ENCODE measurements at places on chromosomes 5 and 9. TPM values are rescaled to one million over a fixed set of nuclear protein-coding genes. Genes with fewer than 3 reads are reported as not detected.

GRCh38 chr9:115604831-115605483, 487.0 kb upstream of the TNC start:
- peak; percentile 94 for DNase-seq

DNA sequence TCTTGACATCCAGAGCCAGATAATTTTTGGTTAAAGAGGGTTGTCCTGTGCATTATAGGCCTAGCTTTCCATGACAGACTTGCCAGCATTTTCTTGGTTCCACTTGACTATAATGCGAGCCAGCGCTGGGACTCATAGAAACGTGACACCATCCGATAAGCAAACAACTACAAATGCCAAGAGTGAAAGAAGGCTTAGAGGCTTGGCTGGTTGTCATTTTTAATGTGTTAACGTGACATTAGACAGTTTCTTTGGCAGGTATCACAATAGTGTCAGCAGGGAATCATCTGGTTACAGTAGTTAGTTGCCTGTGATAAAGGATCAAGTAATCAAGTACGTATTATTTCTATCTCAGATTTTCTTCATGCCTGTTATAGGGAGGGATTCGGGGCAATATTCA, 20.0 kb upstream of the LIFR start:
- DNase-seq = no peak

DNA sequence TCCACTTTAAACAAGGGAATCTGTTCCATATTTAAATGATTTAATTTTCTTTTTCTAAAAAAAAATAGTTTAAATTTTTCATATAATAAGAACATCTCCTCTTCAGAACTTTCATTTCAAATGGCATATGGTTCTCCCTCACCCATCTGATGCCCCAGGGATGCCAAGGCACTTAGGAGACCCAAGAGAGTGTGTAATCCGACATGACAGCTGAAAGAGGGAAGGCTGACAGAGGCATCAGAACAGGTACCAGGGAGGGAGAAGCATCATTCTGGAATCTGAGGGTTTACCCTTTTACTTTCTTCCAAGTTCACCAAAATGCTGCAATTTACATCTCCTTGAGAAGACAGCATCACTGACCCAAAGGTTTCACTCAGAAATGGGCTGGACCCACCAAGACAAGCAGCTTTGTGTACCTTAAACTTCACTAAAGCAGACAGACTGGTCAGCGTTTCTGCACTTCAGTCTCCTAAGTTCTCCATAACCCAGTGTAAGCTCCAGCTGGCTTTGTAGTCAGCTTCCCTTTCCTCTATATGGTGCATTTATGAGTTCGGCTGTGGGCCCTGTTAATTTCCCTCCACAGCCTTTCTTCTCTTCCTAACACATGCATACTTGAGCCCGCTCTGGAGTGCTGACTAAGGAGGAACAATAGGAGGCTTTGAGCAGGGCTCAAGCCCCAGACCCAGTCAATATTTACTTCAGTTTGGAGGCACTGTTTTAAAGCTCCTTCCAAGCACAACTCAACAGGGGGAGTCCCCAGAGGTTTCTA, 17.7 kb downstream of the EFNA5 start:
- peak; percentile 23 for DNase-seq

GRCh38 chr9:107489687-107490605, at the start of gene KLF4:
Gene KLF4 (minus strand): TSS chr9:107489769. CDS start chr9:107489172, 597 bp downstream.
- peak; percentile 21 for DNase-seq

DNA sequence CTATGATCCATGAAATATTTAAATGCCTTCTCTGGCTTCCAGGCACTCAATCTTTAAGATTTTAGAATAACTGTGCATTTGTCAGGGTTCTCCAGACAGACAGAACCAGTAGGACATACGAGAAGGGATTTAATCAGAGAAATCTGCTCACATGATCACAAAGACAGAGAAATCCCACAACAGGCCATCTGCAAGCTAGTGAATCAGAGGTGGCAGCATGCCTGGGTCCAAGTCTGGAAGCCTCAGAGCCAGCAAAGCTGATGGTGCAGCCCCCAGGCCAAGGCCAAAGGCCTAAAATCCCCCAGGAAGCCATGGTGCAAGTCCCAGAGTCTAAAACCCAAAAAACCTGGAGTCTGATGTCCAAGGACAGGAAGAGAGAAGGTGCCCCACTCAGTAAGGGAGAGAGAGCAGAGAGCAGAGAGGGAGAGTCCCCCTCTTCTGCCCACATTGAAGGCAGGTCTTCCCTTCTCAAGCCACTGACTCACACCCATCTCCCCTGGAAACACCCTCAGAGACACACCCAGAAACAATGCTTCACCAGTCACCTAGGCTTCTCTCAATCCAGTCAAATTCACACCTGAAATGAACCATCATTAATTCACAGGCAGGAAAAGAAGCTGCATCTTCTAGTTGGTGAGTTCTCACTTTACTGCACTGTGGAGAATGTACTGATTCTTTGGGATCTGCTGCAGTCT, 48.7 kb downstream of the CAMSAP1 start:
- peak; percentile 38 for DNase-seq

DNA sequence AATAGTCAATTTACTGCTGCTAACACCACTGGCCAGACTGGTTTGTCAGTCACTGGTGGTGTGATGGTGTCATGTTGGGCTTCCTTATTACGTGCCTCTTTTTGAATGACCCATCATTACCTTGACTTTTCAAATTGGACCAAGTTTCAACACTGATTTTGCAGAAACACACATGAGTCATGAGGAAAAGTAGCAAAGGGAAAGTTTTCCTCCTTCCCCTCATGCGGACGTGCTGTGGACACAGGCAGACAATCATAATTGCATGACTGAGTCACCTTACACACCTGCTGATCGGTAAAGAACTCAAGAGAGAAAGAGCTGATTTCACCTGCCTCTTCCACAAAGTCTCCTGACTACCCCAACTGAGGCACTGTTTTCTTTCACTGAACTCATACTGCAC, 324.5 kb downstream of the ARRDC3 start:
- peak; percentile 20 for DNase-seq

DNA sequence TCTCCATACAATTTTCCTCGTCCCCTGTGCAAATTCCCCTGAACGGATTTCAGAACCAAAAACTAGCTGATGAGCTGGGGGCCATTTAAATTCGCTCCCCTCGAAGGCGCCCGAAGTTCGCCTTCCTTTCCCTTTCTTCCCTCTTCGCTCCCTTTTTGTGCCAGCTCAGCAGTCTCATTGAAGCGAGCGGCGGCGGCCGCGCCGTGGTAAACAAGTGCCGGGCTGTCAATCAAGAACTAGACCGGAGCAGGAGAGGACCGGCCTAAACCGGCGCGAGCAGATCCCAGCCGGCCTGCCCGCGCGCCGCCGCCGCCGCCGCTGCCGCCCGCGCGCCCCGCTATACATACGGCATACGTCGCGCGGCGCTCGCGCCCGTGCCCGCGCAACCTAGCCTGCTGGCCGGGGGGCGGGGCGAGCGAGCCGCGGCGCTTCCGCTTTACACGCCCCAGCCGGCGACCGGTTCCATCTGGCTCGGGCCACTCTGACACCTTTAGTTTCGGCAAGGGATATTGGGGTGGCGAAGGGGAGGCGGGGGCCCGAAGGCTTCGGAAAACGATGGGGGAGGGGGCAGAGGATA, 3.1 kb downstream of the ARRDC3 start:
- DNase-seq = peak; percentile 96

DNA sequence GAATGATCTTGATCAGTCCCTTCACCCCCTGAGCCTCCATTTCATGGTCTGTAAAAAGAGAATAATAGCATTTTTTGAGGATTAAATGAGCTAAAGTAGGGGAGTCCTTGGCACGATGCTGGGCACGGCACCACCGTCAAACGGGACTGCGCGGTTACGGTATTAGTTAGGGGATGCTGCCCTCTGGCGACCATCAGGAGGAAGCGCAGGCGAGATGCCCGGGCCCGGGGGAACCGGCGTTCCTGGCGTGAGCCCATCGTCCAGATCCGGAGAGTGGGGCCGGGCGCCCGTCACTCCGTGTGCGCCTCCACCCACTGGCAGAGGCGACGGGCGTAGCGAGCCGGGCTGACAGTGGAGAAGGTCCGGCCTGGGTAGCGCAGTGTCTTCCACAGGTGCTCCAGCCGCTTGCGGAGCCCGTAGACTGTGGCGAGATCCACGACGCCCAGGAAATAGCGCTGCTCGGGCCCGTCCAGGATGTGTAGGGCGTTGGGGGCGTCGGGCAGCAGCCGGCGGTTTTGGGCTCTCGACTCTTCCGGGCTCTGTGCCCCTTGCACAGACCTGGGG, 4.8 kb upstream of the ST6GALNAC4 start:
- DNase-seq = peak; percentile 47

DNA sequence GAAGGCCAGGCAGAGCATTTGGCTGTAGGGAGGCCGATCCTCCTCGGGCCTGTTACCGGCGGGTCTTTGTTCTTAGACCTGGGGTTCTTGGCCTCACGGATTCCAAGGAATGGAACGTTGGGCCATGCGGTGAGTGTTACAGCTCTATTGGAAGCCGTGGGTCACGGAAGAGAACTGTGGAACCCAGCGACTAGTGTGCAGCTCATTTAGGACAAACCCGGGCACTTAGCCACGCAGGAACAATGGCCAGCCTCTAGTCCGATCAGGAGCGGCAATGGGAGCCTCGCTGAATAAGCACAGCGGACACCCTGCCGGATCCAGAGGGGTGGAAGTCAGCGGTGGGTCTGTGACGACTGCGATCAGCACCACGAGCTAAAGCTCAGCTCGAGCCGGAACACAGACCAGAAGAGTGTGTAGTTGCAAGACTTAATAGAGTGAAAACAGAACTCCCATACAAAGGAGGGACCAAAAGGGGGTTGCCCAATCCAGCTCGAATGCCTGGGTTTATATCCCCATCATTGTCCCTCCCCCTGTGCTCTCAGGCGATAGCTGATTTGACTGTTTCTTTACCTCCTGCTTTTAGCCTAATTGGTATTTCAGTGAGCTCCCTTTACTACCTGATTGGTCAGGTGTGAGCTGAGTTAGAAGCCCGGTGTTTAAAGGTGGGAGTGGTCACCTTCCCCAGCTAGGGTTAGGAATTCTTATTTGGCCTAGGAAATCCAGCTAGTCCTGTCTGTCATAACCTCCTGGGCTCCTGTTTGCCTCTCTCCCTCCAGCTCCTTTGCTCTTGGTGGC, 53.7 kb upstream of the RPL26L1 start:
- DNase-seq = no peak

GRCh38 chr9:116959809-116960208, 272.7 kb downstream of the TRIM32 start:
- no peak for DNase-seq

DNA sequence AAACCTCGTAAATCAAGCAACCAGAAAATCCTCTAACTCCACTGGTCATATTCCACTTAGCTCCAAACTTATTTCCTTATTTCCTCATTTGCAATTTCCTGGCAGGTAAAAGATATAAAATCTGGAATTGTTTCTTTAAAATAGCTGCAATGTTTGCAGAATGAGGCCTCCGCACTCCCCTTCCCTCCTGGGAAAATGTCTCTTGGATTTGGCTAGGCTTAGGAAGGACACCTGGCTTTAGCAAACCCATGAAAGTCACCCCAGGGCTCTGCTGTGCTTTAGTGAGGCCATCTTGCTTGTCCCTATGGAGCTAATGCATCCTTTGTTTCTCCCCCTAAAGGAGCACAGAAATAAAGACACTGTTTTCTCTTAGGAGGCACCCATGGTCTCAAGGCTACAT, 10.5 kb downstream of the ARSB start:
- DNase-seq = no peak

DNA sequence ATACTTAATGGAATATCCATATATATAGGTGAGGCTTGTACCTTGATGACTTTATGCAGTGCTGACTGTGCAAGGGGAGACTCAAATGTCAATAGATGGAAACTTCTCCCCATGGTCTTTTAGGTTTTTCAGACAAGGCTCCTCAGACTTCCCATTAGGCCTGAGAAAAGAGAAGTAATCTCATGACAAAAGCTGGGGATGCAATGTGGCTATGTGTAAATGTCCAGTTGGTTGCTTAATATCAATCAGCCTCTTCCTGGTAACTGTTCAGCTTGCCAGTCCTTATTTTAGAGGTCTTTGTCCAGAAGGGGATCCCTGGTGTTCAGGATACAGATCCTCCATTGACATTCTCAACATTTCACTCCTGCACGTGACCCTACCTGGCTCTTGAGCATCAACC, 621.1 kb upstream of the CDH18 start:
- DNase-seq = no peak

DNA sequence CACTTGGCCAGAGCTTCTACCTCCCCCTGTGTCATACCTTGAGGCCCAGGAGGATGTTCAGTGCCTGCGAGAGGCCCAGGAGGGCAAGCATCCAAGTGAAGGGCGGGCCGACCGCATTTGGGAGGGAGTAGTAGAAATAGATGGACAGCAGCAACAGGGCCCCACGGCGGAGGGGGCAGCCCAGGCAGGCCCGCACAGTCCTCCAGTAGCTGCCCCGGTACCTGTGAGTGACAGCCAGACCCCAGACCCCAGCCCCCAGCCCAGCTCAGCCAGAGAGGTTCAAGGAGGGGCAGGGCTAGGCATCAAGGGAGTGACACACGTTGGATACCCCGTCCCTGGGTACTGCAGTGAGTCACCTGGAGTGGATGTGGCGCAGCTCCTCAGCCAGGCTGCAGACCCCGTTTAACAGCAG, 1.4 kb downstream of the STING1 start:
- peak; percentile 52 for DNase-seq

- DNase-seq = no peak
These were observed 6.3 kb downstream of the MYO10 start for GRCh38 chr5:16929831-16930230.

DNA sequence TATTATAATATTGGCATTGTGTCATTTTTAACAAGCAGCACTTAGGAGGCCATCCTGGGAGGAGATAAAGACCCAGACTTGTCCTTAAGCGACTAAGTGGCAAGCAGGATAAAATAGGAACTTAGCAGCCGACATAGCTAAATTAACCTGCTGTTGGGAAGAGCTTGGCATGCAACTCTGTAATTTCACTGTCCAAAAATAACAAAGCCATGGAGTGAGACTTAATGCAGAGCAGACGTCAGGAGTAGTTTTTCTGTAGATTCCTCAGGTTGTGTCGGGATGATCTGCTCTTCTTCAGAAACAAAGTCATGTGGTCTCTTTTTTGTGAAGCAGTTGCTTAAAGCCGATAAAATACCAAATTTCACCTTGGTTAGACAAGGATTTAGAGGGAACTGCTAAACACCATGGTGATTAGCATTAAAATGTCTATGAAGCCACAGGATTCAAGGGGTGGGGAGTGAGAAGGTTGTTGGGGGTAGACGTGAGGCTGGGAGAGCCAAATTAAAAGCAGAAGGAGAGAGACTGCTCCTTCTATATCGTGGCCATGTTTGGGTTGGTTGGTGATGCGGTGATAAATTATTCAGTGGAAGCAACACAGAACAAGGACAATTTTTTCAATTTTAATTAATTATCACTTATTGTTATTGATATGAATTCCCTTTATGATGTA, 303.0 kb downstream of the CSNK1G3 start:
- DNase-seq = no peak

GRCh38 chr5:107153283-107153682, 517.5 kb downstream of the EFNA5 start:
- no peak for DNase-seq

FSTL4 gene
- total RNA-seq = 0.47 TPM

LHX3 gene
- total RNA-seq = not detected

IL9 gene
- total RNA-seq = not detected

GRM6 gene
- not detected for total RNA-seq

FAXDC2 gene
- 0.90 TPM for total RNA-seq
